ENCODE measurements at places on chromosomes 1 and 21. TPM values are rescaled to one million over a fixed set of nuclear protein-coding genes. Genes with fewer than 3 reads are reported as not detected.
A peak's percentile ranks its signal among the peaks of the same experiment; 100 is the strongest.

GNG12 gene
- 0.30 TPM for total RNA-seq

EPHA10 gene
- total RNA-seq, result 0.27 TPM

GRCh38 chr1:181110013-181110412, 21.5 kb downstream of the IER5 start:
- no peak for DNase-seq

- no peak for DNase-seq
Measured at GRCh38 chr1:101388904-101389546, 152.2 kb downstream of the S1PR1 start.

DNA sequence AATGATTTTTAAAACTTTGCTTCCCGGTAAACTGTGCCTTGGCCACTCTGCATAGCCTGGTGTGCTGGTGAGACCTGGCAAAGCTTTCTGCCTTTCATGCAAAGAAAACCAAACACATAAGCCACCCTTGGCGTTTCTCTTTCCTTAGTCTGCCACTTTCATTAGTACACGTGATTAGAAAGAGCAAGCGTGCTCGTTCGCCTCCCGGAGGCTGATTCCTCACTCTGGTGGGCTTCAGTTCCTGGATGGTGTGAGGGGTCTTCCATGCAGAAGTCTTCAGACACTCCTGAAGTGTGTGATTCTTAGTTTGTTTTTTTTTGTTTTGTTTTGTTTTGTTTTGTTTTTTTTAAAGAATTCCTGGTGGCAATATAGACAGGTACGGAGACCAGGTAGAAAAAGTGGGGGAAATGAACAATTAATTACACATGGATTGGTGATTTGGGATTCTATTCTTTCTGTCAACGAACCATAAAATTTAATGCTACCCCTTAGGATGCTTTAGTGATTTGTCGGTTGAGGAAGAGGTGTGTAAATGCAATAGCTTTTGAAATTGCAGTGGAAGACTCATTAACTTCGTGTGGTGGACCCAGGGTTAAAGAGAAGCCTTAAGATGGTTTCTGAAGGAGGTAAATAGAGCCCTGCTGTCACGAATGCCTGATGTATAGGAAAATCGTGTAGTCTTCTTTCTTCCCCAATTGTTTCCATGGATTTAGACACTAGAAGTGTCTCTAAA, 2.1 kb downstream of the GALNT2 start:
- DNase-seq, result no peak

GRCh38 chr1:11478571-11479374, at the start of gene DISP3:
Gene DISP3, plus strand, starts transcription at chr1:11479155. Its CDS starts 21,838 bp downstream, at chr1:11500993.
- peak; percentile 57 for DNase-seq

DNA sequence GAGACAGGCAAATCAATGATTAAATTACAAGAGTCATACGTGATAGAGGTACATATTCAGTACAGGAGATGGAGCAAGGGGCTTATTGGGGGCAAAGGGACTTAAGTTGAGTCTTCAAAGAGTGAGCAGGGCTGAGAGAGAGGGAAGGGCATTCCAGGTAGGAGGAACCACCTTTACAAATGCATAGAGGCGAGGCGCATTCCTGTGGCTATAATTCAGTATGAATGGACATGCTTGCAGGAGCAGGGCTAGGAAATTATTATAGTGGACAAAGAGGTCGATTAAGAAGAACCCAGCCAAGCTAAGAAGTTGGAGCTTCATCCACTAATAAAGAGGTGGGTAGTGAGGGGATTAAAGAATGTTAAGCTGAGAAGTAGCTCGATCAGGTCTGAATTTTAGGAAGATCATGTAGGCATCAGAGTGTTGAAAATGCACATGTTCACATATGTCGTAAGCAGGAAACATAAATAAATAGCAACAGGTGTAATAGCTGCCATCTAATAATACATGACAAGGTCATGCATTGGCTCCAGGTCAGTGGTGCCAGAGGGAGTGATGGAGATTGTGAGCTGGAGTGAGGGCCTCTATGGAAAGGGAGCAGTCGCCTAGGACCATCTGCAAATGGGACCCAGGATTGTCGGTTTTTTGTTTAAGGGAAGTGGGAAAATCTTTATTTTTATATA, 12.0 kb upstream of the HNRNPU start:
- DNase-seq, result no peak

Measured in activated T-cell treated with anti-CD3 and anti-CD28 coated beads, Interleukin-2, amount 50 U/mL, for 4 hours (primary cell).